Astrocyte of the cerebellum (primary cell): ENCODE measurements at places on chromosomes 3 and 15.

DNA sequence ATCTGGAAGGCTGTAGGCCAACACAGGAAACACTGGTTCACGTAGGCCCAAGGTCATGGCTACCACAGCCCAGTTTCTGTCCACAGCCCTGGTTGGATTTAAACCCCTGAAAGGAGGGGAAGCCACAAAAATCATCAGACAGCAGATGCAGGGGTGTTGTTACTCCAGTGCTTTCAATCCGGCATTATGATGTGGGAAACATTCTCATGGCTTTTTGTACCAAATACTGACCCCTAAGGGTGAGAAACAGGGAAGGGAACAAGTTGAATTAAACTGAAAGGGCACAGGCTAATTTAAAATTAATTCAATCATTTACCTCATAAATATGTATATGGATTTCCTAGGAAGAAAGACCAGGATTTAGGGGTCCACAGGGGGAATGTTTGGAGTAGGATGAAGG, 375.6 kb downstream of the CTNNB1 start:
- DNase-seq, result no peak

- DNase-seq, result no peak
Measured at GRCh38 chr3:152960684-152961083, 125.8 kb downstream of the P2RY1 start.

DNA sequence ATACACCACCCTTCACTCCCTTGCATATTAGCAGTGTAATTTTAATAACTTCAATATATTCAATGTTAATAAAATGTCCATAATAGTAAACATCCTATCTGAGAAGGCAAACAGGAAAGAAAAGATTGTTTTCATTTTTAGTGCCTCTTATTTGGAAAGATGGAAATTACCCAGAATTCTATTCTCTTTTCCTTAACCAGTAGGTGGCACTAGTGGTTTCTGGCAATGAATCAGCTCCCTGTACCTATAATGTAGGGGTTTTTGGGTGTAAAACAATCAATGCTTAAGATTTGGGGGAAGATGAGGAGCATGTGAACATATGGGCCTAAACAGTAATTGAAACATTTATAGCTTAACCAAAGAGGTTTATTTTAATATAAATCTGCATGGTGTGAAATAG, 5.7 kb upstream of the SEMA6D start:
- DNase-seq, result no peak

DNA sequence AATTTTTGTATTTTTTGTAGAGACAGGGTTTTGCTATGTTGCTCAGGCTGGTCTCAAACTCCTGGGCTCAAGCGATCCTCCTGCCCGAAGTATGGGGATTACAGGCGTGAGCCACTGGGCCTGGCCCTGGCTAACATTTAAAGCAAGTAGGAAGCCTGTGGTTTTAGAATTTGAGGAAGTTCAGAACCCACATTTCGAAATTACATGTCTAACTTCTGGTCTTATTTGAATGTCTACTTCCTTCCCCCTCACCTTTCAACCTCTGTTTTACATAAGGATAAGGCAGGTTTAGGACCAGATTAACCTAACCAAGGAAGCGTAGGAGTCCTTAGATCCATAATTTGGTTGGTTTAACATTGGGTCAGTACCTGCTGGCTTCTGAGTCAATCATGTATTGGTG, 120.5 kb upstream of the PROK2 start:
- no peak for DNase-seq

DNA sequence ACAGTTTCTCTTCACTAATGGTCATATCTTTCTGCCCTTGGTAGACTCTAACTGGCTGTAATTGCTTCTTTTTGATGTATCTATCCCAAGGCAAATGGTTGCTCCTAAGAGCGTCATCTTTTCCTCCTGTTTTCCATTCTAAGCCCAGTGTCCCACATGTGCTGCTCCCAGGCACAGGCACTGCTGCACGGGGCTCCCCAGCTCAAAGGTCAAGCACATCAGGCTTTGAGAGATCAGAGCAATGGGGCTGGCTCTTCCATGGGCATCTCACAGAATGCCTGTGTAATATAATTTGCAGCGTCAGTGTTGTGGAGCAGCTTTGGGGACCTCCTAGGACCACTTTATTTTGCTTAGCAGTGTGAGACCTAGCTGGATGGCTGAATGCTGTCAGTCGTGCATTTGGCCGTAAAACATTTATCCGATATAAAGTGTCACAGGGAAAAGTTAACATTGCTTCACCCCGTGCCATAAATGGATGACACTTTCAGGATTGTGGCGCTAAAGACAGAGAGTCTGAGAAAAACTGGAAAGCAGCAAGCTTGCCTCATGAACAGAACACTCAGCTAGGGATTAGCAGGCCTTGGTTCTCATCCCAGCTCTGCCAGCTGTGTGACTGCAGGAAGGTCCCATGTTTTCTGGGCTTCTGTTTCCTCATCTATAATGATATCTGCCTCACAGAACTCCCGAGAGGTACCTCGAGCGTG, 277.5 kb upstream of the TBL1XR1 start:
- DNase-seq, result no peak

- DNase-seq, result no peak
Measured at GRCh38 chr3:44414517-44415090, 62.9 kb downstream of the ZNF445 start.

DNA sequence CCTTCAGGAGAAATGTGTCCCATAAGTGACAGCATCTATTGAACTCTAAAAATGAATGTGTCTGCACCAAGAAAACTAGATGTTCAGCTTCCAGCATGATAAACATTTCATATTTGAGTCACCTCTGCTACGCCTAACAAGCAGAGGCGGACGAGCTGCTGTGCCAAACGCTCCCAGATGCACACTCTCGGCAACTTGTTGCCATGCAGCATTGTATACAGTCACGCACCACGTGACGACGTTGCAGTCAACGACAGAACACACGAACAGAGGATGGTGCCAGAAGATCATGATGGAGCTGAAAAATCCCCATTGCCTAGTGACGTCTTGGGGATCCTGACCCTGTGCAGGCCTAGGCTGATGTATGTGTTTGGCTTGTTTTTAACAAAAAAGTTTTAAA, 137.5 kb downstream of the XXYLT1 start:
- peak; percentile 50 for DNase-seq

DNA sequence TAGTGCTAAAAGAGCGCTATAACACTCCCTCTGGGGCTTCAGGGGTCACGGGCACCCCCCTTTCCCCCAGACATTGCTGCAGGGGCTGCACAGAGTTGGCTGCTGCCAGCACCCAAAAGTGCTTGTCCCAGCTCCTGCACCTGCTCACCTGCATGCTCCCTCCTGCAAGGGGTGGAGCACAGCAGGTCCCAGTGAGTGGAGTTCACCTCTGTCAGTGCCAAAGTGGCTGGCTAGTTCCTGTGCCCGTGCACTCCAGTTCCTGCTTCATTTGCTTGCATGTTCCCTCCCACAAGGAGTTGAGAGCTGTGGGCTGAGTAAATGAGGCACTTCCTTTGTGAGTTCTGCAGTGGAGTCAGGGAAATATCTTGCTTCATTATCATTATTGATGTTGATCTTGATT, 476.9 kb downstream of the SQOR start:
- no peak for DNase-seq

DNA sequence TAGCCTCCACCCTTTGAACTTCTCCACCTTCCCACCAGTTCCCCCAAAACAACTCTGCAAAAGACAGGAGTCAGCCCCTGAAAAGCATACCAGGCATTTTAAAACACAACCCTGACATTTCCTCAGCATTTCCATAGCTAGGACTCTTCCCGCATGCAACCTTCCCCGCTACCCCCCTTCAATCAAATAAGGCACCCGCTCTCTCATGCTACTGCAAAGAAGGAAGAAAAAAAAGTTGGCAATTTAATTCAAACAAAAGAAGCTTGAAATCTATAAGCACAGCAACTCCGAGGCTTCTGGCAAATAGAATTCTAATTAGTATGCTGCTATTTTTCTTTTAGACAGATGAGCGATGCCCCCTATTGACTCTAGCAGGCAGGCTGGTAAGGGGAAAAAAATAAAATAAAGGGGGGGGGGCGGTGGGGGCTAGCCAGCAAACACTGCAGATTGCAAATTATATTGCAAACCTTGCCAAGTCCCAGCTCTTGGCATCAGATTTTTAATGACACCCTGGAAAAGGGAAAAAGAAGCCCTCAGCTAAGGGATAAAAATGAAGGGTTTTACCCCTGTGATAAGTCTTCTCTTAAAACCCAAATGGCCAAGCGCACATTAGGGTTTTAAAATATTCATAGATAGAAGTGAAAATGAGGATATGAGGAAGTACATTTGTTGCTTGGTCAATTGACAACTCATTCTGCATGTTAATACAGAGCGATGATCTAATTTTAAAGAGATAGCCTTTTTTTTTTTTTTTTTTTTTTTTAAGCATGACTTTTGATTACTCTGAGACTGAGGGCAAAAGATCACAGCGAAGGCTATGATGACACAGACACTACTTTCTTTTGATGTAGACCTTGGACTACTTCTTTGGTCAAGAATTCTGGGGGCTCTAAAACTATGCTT, 255.2 kb downstream of the NR2F2 start:
- DNase-seq, result no peak

- peak; percentile 66 for DNase-seq
Measured at GRCh38 chr3:40504636-40505430, 1.0 kb upstream of the ZNF620 start.

DNA sequence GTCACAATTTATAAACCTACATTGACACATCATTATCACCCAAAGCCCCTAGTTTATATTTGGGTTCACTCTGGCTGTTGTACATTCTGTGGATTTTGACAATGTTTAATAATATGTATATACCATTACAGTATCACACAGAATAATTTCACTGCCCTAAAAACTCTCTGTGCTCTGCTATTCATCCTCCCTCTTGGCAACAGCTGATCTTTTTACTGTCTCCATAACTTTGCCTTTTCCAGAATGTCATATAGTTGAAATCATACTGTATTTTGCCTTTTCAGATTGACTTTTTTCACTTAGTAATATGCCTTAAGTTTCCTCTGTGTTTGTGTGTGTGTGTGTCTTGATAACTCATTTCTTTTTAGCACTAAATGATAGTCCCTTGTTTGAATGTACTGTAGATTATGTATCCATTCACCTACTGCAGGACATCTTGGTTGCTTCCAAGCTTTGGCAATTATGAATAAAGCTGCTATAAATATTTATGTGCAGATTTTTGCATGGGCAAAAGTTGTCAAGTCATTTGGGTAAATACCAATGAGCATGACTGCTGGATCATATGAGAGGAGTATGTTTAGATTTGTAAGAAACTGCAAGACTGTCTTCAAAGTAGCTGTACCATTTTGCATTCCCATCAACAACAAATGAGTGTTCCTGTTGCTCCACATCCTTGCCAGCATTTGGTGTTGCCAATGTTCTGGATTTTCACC, 9.5 kb downstream of the PARP15 start:
- DNase-seq, result no peak

DNA sequence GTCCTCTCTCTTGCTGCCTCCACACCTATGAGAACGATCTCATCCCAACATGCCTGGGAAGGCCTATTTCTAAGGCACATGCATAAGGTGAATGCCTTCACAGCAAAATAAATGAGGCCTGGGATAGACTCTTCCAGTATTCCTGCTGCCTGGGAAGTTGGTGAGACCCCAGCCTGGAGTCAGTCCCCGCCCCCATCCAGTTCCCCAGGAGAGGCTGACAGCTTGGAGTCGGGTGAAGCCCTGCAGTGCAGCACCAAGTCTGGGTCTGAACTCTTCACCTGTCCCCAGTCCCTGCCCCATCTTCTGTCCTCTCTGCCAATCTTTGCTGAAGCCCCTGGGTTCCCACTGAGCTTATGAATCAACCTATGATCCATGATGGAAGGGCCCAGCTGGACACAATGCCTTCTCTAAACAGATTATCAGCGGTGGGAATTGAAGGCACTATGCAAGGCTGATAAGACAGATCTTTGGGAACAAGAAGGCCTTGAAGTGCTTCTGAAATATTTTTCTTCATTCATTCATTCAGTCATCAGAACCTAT, 10.2 kb upstream of the APBA2 start:
- no peak for DNase-seq

GRCh38 chr3:163952499-163952898, 1125.8 kb downstream of the SI start:
- DNase-seq, result no peak

DNA sequence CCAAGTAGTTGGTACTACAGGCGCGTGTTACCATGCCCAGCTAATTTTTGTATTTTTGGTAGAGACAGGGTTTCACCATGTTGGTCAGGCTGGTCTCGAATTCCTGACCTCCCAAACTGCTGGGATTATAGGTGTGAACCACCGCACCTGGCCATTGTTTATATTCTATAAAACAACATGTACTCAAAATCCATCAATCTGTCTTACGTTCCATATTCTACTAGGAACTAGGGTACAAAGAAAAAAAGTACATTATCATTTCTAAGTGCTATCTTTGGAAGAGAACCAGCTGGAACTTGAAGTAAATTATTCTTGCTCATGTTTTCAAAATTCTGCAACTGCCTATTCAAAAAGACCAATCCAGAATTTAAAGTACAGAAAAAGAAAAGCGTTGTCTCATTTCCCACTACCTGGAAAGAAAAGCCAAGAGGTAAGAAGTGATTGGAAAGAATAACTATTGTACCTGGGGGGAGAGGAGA, 15.2 kb downstream of the SPPL2A start:
- no peak for DNase-seq

DNA sequence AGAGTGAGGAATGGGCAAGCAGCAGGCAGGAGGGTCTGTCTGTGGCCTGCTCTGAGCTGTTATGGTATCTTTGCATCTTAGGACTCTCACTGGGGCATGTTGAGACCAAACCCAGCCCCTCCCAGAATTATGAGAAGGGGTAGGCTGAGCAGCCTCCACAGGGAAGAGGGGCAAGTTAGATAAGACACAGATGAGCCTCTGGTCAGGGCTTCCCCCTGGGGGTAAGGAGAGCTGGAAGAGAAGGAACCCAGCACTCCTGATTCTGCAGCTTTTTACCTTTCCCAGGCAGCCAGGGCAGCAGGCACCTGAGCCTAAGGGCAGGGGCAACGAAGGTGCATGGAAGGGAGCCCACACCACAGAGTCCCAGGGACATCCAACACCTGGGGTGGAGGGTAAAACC, 19.3 kb downstream of the DUOX1 start:
- DNase-seq, result no peak

DNA sequence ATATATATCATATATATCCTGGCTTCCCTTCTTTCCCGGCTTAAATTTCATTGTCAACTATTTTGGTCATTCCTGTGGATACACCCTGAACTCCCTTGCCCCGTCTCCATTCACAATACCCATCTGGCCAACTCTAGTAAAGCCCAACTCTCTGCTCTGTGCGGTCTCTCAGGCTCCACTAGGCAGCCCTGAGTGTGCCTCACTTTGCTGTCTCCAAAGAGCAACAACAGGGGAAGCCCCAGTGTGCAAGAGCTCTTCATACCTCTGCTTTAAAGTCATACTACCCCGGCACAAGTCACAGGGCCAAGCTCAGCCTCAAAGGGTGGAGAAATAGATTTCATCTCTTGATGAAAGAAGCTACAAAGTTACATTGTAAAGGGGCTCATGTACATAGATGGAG, 18.9 kb upstream of the FEM1B start:
- DNase-seq, result no peak

GRCh38 chr15:70165716-70166284, 68.1 kb upstream of the TLE3 start:
- no peak for DNase-seq

DNA sequence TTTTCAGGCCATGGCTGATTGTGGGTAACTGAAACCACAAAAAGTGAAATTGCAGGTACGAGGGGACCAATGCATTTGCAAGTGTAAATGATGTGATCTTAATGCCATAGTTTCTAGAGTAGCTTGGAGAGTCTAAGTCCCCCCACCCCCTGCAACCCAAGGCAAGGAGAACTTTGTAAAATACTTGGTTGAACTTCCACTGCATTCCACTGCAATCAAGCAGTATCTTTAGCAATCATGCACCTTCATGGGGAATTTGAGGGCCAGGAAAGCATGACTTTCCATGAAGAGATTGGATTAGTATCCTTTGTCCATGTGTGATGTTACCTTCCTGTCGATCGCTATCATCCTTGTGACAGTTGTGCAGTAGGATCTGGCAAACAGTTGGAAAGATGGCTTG, 11.4 kb upstream of the CYP8B1 start:
- DNase-seq, result no peak
